T-cell (primary cell): ENCODE measurements at places on chromosomes 5 and 9.

DNA sequence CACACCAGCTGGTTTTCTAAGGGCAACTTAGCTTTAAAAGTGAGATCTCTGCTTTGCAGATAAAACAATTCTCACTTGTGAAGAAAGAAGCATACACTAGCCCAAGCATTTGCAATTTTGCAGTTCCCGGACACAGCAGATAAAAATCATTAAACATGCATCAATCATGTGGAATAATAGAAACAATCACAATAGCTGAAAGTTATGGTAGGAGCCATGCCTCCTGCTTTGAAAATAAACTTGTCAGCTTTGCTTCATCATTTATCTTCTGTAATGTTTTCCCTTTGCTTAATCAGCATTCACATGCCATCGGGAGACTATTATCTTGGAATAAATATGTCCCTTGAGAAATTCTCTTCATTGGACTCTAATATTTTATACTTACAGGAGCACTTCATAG, 60.3 kb upstream of the DAB2 start:
- DNase-seq, result no peak

DNA sequence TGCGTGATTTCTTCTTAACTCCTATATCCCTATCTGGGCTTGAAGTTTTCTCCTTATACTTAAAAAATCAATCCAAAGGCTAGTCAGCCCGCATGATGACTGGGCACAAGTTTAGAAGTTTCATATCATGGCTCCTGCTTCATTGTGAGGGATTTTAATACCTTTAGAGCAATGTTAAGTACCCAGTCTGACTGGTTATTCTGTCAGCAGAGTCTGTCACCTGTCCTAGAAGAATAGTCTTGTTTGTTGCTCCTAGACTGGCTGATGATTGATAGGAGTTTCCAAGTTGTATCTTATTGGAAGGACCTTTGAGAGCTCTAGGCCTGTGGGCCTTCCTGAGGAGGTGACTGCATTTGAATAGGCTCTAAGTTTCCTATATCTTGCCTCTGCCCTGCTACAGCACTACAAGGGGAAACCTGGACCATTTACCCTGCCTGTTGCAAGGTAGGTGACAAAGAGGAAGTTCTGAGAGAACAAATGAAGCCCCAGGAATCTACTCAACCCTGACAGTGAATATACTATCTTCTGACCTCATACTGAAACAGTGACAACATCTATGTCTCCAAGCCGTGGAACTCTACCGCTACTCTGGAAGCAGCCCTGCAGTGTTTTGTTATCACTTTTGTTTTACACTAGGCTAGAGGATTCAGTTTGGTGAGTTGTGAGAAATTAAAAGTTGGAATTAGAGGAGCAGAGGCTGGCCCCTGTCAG, 66.5 kb downstream of the F2RL2 start:
- DNase-seq, result no peak

DNA sequence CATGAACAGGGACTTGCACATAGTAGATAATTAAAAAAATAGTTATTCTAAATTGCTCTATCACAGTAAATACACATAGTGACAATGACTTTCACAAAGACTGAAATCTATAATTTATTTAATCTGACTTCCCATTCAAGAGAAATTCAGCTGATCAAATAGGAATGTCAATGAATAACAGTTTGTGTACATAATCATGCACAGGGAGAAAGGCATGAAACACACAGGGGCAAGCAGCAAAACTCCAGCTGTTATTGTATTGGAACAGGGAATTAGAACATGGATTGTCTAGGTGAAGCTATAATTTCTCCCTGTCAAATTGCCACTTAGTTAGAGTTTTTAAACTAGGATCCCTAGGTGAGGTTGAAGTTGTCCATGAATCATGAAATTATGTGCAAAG, 99.9 kb downstream of the HCN1 start:
- no peak for DNase-seq

GRCh38 chr5:124923131-124923530, 176.7 kb upstream of the ZNF608 start:
- DNase-seq, result no peak

- no peak for DNase-seq
Observed at GRCh38 chr5:141547488-141547887, 58.6 kb downstream of the PCDHGC5 start.

DNA sequence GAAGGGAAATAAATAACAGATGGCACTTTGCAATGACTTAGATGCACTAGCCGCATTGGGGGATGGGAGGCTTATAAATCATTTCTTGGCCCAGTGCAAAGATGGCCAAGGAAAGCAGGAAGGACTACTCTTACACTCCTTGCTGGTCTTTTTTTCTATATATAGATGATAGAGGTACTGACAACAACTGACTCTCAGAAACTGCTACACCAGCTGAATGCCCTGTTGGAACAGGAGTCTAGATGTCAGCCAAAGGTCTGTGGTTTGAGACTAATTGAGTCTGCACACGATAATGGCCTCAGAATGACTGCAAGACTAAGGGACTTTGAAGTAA, 1.7 kb downstream of the CCNG1 start:
- no peak for DNase-seq

DNA sequence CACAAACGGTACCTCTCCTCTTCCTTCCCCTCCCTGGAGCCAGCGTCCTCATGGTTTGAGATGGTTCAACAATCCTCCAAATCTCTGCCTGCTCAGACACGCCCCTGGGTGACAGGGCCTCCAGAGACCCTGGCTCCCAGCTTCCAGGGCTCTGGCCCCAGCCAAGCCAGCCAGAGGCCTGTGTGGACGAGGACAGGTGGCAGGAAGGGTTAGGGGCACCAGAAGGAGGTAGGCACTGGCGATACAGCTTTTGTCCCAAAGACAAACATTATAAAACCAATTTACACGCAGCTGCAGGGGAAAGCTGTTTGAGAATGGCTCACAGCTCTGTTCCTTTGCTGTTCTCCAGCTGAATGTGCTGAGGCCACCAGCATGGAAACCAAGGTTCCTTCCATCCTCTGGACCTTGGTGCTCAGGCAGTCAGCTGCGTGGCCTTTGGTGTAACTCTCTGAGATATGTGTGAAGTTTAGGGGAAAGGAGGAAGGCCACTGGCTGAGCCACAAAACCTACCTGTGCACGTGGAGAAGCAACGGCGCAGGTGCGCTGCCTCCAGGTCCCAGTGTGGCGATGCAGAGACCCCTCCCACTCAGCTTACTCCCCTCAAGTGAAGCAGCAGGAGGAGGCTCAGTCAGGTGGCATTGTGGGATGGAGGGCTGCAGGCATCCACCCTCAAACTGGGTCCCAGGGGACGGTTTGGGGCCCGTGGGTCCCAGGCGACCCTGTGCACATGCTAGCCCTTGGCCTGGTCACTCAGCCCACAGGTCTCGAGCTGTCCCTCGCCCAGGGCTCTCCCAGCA, 4.3 kb upstream of the QRFP start:
- no peak for DNase-seq

DNA sequence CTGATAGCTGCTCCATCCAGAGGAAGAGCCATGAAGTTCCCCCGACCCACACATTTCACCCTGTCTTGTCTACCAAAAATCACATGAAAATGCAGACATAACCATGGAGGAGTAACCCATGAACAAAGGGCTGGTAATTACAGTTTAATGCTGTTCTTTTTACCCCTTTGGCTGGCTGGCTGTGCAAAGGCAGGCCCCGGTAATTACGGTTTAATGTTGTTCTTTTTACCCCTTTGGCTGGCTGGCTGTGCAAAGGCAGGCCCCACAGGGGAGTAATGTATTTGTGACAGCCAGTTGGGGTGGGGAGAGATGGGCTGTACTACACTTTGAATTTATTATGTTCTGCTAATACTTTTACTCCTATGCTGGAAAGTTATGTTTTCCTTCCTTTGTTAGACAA, 41.7 kb downstream of the PIK3R1 start:
- DNase-seq, result no peak

GRCh38 chr5:169860585-169860984, 119.7 kb downstream of the INSYN2B start:
- no peak for DNase-seq

GRCh38 chr5:156009583-156009982, 317.4 kb upstream of the SGCD start:
- no peak for DNase-seq

DNA sequence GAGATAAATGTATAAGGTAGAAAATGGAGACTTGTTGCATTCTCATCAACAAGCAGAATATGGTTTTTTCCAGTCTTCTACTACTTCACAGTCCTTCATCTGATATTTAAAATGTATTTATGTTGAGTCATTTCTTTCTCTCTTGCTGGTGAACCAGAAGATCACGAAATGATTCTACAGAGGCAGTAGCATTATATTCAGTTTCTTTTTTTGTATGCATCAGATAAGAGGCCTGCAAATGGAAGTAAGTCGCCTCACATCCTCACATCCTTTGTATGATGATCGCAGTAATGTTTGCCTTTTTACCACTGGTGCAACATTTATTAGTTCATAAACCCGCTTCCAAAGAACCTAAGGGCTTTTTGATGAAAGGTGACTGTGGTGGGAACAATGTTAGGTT, 22.1 kb upstream of the IL13 start:
- no peak for DNase-seq

DNA sequence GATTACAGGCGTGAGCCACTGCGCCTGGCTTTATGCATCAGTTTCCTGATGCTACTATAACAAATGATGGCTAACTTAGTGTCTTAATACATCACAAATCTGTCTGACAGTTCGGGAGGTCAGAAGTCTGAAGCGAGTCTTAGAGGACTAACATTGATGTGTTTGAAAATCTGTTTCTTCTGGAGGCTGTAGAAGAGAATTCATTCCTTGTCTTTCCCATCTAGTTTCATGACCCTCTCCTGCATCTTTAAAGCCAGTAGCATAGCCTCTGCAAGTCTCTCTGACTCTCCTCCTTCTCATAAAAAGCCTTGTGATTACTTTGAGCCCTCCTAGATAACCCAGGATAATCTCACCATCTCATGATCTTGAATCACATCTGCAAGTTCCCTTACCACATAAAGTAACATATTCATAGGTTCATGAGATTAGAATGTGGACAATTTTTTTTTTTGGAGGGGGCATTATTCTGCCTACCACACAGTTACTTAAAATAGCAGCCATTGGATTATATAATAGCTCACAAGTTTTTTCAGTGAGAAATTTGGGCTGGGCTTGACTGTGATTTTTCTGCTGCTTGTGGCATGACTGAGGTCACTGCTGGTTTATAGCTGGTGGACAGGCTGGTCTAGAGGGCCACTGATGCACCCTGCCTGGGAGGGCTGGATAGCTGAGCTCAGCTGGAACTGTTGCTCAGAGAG, 134.8 kb downstream of the FBXL7 start:
- DNase-seq, result no peak

DNA sequence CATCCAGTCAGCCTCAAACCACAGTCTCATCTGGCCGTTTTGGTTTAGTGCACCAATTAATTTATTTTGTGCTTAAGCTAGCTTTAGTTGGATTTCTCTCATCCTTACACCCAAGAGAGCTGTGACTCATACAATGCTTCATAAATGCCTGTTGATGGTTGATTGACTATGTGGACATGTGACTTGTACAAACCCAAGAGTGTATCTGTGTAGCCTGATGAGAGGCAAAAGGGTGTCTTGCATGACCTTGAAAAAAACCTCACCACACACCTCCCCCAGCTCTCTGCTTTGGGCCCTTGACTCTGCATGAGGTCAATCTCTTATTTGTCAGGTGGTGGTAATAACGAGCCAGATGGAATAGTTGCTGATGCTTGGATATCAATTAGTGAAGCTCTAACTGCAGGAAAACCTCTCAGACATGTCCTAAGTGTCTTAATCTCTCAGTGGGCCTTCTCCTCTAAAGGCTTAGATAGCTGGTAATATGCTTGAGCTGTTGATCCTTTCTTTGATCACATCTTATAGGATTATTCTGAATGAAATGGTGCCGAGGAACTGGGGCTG, 10.6 kb upstream of the GLRA1 start:
- no peak for DNase-seq

DNA sequence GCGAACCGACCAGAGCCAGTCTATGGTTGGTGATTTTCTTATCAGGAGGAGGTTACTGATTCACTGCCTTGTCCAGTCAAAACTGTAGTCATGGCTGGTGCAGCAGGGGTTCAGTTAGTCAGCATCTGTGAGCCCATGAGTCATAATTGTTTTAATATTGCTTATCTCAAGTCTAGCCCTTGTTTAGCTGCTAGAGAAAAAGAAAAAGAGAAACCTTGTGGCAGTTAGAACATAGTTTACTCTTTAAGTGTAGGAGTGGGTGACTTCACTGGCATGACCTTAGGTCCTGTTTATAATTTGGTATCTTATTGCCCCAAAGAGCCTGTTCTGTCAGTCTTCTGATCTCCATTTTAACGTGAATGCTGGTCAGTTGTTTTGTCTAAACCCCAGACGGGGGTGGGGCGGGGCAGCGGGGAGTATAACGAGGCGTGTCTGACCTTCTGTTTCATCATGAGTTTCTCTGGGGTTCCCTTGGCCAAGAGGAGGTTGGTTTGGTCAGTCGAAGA, 76.9 kb upstream of the NFIL3 start:
- DNase-seq, result no peak

DNA sequence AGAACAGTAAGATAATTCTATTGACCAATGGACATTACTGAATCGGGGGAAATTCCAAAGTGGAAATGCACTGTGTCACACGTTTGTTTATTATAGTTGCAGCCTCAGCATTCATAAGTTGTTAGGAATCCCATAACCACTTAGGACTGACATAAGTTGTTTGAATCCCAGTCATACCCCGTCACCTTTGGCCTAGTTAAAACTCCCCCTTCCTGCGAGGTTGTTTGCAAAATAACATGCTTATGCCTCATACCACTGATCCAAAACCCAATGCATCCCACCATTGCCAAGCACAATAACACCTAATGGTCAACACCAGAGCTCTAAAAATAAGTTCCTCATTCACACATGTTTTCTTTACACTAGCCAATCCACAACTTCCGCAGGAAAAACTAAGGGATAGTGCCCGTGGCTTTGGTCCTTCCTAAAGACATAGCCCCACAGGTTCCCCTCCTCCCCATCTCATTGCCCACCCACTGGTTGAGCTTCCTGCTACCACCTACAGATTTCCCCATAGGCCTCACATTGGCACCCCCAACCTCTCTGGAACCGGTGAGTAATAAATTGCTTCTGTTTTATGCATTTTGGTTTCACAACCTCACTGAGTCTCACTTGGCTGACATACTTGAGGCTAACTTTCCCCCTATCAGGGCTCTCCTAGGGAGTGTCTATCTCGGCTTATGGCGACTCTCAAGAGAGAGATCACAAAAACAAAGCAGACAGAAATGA, 42.3 kb upstream of the MUSK start:
- DNase-seq, result no peak

DNA sequence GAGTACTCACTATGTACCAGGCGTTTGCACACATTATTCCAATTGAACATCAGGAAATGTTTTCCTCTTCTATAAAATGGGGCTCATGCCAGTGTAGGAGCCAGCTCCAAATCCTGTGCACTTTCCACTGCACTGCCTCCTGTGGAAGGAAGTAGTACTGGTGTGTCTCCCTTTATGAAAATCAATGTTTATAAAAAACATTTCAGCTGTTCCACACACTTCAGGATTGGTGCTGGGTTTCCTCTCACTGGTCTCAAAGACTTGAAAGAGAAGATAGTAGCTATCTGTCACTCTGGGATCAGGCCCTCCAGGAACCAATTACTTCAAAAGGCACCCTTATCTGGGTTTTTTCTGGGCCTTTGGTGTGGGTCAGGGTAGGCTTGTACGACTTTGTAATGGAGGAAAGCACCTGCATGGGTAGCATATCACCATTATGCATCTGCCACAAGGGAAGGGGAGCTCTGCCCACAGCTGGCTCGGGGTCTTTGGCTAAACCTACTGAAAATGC, 32.5 kb downstream of the RAB14 start:
- no peak for DNase-seq

- DNase-seq, result no peak
Observed at GRCh38 chr9:132596200-132596599, 13.8 kb downstream of the BARHL1 start.

- DNase-seq, result no peak
Observed at GRCh38 chr5:100595152-100595811, 60.1 kb downstream of the FAM174A start.

- DNase-seq, result no peak
Observed at GRCh38 chr5:3639175-3639574, 43.5 kb downstream of the IRX1 start.
